WTC11 (cell line): ENCODE measurements at places on chromosomes 12 and 14.

GRCh38 chr12:127355061-127355841 is 911.7 kb upstream of the TMEM132C start:
- no peak for DNase-seq

DNA sequence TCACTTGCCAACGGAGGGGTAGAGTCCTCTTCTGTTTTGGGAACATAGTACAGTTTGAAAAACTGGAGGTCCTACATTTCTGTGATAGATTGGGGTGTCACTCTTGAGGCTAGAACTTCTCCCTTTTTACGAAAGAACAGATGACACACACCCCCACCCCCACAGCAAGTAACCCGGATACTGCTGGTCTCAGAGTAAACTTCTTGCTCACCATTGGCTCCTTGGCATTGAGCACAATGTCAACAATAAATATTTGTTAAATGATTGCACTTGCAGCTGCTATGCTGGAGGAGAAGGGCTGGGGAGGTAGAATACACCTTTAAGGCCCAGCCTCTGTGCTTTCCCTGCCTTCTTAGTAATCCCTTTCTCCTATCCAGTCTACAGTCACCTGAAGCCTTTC is 149.8 kb downstream of the TGFB3 start:
- DNase-seq = no peak

DNA sequence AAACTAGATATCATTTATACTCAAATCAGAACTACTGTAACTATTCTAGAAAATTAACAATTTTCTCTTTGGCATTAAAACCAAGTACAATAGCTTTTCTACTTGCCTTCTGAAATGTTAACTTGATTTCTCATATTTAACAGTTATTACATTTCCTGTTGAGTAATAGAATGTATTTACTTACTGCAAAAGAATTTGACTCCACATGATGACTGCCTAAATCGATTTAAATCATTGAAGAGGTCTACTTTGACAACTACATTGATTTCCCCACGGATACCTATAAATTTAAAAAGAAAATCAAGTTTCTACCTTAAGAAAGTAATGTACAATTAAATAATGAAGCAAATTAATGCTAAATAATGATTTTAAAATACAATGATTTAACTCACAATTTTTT is 18.9 kb downstream of the C2CD5 start:
- DNase-seq = no peak

DNA sequence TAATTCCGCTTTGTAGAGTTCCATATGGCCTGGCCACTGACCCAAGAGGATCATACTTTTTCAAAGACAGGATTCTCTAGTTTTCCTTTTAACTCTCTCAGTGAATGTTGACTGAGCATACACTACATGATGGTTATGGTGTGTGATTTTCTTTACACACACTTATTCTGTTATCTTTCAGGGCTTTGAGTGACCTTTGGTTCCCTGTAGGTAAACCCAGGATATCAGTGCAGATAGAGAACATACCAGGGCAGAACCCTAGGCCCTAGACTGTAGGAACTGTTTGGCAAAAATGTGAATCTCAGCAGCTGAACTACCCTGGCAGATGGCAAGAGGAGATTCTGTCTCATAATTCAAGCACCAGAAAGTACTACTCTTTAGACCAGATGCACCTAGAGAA is 159.6 kb downstream of the KCNA5 start:
- no peak for DNase-seq

DNA sequence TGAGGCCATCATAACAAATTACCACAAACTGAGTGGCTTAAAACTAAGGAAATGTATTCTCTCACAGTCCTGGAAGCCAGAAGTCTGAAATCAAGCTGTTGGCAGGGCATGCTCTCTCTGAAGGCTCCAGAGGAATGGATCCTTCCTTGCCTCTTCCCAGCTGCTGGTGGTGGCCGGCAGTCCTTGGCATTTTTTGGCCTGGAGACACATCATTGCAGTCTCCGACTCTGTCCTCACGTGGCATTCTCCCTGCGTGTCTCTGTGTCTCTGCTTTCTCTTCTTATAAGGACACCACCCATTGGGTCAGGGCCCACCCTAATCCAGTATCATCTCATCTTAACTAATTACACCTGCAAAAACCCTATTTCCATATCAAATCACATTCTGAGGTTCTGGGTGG is 206.1 kb downstream of the SLC41A2 start:
- no peak for DNase-seq

DNA sequence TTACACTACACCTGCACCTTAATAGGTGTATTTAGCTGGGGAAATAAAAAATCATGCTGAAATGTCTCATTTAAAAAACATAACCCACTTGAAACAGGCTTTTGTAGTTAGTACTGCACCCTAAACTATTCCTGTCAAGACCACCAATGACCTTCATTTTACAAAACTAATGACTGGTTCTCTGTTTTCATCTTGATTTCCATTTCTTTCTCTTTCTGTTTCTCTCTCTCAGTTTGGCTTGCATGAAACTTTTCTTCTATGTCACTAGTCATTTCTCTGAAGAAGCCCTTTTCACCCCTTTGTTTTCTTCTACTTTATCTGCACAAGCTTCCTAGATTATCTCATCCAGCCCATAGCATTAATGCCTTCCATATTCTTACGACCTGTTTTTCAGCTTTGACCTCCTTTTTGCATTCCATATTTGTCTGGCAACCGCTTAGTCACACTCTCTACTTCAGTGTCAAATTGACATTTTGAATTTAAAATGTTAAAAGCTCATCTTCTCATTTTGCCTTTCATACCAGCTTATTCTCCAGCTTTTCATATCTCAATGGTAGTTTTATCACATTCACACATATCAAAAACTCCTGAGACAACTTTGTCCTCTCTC is 32.7 kb upstream of the KLRF1 start:
- DNase-seq = no peak

DNA sequence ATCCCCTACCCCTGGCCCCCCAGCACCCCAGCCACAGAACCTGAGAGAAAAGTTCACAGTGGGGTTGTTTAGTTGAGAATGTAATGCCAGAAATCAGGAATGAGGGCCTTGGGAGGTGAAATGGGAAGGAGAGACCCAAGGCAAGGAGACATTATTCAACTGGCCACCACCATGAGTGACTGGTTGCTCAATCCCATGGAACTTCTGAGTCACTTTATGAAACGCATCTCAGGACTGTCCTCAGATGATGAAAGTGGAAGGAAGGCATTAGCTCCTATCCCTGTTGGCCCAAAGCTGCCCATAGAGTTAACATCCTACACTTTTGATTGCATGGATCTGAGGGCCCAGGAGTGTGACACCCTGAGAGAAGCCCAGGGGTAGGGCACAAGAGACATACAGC is 25.4 kb upstream of the TCL1A start:
- no peak for DNase-seq

GRCh38 chr12:727321-727720 is 25.1 kb upstream of the WNK1 start:
- no peak for DNase-seq

DNA sequence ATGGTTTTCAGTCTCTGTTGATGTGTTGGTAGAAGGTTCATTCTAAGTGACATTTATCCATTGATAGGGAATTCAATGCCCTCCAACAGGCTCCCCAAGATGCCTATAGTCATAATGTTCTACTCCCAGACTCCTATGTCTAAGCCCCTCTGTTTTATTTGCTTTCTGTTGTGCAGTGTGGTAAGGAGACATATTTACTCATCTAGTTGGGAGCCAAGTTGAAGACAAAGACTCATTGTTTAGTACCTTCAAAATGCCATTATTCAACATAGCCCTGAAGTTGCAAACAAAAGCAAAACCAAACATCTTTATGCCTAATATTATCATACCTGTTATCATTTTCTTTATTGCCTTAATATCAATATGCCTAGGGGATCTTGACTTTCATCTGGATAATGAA is 302.1 kb downstream of the RMST start:
- DNase-seq = no peak

GRCh38 chr12:78994168-78994791 is 129.7 kb downstream of the SYT1 start:
- DNase-seq = no peak

- no peak for DNase-seq
Measured at GRCh38 chr14:61262082-61262481, 19.1 kb downstream of the TMEM30B start.
